ENCODE measurements at places on chromosomes 13 and 19.
A peak's percentile ranks its signal among the peaks of the same experiment; 100 is the strongest.

DNA sequence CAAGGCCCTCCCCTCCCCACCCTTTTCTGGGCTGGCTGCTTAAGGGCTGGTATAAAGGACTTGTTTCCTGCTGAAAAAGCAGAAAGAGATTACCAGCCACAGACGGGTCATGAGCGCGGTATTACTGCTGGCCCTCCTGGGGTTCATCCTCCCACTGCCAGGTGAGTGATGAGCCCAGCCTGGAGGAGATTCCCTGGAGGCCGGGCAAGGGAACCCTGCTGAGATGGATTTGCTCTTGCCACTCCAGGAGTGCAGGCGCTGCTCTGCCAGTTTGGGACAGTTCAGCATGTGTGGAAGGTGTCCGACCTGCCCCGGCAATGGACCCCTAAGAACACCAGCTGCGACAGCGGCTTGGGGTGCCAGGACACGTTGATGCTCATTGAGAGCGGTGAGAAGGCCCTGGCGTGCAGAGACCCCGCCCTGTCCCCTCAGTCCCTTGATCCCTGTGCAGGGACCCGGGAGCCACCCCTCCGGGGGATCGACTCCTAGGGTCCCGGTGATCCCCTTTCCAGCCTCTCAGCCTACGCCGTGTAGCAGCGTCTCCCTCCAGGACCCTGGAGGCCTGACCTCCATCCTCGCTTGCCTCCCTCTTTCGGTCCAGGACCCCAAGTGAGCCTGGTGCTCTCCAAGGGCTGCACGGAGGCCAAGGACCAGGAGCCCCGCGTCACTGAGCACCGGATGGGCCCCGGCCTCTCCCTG, at the start of gene CD177:
Gene CD177 (plus strand): TSS at position 81 of the 699 bp plus-strand sequence. CDS start 29 bp downstream, at position 110.
- DNase-seq: no peak

- no peak for DNase-seq
Measured at GRCh38 chr19:17194608-17195007, 20.5 kb upstream of the USE1 start.

GRCh38 chr13:50993934-50994333, 84.3 kb downstream of the RNASEH2B start:
- DNase-seq: no peak

DNA sequence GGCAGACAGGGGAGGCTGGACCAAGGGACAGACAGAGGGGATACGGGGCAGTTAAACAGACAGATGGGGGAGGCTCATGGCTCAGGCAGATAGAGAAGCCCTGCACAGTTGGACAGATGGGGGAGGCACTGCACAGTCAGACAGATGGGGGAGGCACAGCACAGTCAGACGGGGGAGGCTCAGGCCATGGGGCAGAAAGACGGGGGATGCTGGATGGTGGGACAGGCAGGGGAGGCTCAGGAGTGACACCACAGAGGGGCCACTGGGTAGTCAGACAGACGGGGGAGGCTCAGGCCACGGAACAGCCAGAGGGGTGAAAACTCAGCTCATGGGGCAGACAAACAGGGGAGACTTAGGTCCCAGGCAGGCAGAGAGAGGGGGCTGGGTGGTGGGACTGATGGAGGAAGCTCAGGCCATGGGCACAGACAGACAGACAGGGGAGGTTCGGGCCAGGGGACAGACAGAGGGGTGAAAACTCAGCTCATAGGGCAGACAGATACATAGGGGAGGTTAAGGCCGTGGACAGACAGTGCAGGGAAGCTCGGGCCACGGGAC, 886 bp downstream of the MFSD12 start:
- DNase-seq: no peak

- DNase-seq: no peak
Measured at GRCh38 chr13:89279374-89279773, 1608.2 kb downstream of the SLITRK5 start.

GRCh38 chr19:40331052-40331451, 17.1 kb downstream of the C19orf47 start:
- no peak for DNase-seq

DNA sequence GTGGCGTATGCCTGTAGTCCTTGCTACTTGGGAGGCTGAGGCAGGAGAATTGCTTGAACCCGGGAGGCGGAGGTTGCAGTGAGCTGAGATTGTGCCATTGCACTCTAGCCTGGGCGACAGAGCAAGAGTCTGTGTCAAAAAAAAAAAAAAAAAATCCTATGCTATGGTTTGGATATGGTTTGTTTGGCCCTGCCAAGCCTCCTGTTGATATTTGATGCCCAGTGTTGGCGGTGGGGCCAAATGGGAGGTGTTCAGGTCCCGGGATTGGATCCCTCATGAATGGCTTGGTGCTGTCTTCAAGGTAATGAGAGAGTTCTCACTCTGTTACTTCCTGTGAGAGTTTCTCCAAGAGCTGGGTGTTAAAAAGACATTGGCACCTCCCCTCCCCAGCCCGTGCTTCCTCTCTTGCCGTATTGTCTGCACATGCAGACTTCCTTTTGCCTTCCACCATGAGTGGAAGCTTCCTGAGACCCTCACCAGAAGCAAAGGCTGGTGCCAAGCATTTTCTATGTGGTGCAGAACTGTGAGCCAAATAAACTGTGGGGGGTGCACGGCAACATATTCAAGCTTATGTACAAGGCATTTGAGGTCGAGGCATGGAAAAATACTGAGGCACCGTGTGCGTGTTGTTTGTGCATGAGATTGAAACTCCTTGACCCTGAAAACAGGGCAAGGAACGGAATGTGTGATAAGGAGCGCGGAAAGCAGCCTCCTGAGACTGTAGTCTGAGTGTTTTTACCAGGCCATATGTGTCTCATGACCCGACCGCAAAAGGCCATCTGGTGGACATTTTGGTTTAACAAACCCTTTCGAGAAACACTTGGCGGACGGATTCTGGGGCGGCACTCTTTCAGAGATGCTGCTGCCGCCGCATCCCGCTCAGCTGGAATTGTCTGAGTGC, 7.3 kb downstream of the SIGLEC9 start:
- peak; percentile 40 for DNase-seq

- no peak for DNase-seq
Measured at GRCh38 chr13:33644581-33645543, 173.1 kb upstream of the RFC3 start.

- no peak for DNase-seq
Measured at GRCh38 chr19:1073956-1074517, 7.1 kb downstream of the ARHGAP45 start.

GRCh38 chr13:85828094-85828684, 29.0 kb upstream of the SLITRK6 start:
- DNase-seq: peak; percentile 3

DNA sequence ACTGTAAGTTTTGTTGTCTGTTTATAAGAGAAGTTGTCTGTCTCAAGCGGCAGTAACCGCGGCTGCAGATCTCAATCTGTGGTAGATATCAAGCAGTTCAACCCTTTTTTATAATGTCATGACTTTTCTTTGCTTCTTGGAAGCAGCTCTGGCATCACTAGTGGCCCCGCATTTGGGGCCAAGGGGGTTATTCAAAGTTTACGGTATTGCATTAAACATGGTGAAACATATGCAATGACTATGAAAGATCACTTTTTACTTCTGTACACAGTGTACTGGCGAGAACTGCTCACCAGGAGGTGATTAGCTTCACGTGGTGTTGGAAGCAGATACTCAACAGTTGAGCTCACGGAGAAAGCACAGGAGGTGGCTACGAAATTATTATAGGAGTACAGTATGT, 4.6 kb upstream of the FFAR3 start:
- DNase-seq: no peak

- peak; percentile 36 for DNase-seq
Measured at GRCh38 chr19:16319481-16319880, 5.1 kb upstream of the KLF2 start.

- DNase-seq: no peak
Measured at GRCh38 chr13:107531816-107532215, 683.5 kb downstream of the LIG4 start.

DNA sequence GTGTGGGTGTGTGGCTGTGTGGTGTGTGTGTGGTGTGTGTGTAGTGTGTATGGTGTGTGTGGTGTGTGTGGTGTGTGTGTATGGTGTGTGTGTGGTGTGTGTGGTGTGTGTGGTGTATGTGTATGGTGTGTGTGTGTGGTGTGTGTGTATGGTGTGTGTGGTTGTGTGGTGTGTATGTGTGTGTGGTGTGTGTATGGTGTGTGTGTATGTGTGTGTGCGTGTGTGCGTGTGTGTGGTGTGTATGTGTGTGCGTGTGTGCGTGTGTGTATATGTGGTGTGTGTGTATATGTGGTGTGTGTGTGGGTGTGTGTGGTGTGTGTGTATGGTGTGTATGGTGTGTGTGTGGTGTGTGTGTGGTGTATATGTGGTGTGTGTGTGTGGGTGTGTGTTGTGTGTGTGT, 8.1 kb downstream of the SHISA7 start:
- no peak for DNase-seq
